ENCODE measurements at places on chromosomes 7 and 10. TPM values are rescaled to one million over a fixed set of nuclear protein-coding genes. Genes with fewer than 3 reads are reported as not detected.

C10orf53 gene
- not detected for total RNA-seq

CAMK1D gene
- 5.6 TPM for total RNA-seq

DNA sequence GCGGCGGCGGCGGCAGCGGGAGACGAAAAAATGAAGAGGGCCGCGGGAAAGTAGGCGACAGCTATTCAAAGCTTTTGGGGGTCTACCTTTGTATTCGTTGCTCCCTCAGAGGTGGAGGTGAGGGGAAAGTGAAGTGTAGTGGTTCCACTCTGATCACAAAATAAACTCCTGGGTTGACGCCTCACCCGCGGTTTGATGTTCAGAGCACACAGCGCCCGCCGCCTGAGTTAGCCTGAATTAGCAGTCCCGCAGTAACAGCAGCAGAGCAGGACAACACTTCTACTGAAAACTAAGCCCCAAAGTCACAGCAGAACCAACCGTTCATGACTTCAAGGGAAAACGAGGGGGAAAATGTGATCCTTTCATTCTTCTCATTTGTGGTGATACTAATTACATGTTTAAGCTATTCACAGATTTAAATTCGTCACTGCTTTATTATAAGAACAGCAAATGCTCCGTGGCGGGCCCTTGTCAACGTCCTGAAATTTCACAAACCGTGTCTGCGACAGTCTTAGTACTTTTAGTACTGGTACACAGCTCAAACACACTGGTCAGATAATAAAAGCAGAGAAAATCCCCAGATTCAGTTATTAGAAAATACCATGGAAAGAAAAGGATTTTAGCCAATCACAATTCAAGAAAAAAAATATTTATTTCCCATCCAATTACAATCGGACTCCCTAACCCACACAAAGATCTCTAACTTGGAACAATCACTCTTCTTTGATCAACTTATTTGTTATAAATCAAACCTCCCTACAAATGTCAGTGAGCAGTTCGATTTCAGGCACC lies 563 bp upstream of the JMJD1C start:
- no peak for DNase-seq

DNA sequence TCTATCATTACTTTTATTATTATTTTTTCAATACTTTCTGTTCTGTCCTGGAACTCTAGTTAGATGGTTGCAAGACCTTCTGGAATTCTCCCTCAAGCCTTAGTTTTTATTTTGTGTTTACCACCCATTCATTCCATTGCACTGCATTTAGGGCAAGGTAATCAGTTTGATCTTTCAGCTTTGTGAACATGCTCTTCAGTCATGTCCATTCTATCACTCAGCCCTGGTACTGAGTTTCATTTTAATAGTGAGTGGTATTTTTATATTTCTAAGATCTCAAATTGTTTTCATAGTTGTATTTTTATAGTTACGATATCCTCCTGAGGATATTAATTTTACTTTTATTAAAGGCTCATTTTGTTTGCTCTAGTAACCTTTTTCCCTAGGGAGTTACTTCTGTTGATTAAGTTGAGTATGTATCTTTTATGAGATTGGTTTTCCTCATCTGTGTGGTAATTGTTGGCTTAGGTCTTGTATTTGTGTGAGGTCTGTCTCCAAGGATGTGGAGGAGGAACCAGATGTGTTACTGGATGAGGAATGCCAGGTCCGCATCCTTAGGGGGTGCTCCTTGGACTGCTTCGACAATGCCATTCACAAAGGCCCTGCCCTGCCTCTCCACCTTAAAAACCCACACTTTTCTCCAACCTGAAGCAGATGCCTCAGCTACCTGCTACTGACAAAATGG lies 46.7 kb upstream of the RAB18 start:
- no peak for DNase-seq

DNA sequence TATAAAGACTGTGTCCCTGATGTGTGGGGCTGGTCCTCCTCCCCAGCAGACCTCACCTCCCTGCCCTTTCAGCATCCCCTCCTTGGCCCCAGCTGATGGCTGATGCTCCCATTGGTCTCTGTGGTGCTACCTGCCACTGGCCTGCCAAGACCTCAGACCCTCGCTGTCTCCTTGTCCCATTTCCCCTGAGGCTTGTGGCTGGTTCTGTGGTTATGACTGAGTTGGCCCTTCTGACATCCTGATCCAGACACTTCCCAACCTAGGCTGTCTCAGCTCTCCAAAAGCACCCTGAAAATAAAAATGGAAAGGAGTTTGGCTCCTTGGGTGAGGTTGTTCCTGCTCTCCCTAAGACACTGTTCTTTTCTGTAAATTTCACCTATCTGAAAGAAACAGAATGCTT lies 214.2 kb downstream of the RPS24 start:
- DNase-seq: no peak

Measured in activated CD4-positive, alpha-beta T cell treated with anti-CD3 and anti-CD28 coated beads, Interleukin-2, amount 10 ng/mL, durations not matched to agents 24 days and 14 days (primary cell).